Stimulated activated CD8-positive, alpha-beta memory T cell treated with anti-CD3 and anti-CD28 coated beads, Interleukin-12 subunit alpha, Interleukin-12 subunit beta, amount 100 ng/mL, for 4 hours (primary cell): ENCODE measurements at places on chromosomes 6 and 20.

- DNase-seq = no peak
Measured at GRCh38 chr6:19848465-19849029, 11.4 kb downstream of the ID4 start.

DNA sequence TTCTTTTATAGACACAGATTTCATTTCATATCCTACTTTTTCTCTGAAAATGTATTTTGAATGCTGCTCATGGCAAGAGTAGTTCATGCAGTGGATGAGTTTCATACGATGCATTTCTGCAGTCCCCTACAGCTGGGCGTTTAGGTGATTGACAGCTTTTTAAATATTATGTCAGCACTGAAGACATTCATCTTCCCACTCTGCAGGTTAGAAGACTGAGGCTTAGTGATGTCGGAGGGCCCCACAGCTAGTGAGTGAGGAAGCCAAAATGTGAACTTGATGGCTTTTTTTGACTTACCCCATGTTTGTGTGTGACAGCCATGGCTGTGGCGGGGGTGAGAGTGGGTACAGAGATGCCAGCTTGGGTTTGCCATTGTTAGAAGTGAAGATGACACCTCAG, 33.5 kb downstream of the MYH7B start:
- DNase-seq = no peak

DNA sequence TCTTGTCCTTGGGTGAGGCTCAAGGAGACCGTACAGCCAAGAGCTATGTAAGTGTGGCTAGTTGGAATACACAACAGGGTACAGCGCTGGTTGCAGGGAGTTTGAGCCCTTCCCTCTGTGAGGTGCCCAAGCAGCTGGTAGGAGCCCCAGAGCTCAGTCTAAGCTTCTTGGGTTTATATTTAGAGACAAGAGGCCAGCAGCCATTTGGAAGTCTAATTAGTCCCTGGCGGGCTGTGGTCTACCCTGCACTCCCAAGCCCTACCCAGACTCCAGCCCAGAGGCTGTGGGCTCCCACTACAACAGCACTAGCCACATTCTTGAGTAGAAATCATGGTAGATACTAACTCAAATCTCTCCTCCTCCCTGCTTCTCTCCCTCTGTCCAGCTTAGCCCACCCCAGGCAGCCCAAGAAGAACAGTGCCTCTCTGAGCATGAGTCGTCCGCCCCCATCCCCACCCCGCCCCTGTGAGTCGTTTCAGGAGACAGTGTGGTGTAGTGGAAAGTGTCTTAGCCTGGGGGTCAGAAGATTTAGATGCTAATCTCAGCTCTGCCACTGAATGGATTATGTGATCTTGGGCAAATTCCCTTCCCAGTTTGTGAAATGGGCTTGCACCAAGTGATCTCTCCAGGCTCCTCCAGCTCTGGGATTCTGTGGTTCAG, 37.8 kb downstream of the EIF2S2 start:
- DNase-seq = no peak

DNA sequence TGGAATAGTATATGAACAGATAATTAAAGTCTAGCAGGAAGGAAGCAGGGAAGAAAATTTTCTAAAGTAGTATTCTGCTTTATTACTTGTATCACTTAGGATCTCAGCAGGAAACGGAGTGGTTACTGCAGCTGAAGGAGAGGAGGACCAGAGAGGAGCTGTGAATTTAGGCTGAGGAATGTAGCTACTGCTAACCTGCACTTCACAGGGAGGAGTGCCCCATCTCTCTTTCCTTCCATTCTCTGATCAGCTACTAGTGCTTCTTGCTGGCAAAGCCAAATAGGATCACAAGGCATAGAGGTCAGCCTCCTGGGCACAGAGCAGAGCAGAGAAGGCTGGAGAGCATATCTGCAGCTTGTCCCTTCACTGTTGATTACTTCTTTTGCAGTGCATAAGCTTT, 205.3 kb upstream of the ASCC3 start:
- DNase-seq = no peak

GRCh38 chr6:151001387-151002056, 136.0 kb downstream of the MTHFD1L start:
- DNase-seq = no peak

DNA sequence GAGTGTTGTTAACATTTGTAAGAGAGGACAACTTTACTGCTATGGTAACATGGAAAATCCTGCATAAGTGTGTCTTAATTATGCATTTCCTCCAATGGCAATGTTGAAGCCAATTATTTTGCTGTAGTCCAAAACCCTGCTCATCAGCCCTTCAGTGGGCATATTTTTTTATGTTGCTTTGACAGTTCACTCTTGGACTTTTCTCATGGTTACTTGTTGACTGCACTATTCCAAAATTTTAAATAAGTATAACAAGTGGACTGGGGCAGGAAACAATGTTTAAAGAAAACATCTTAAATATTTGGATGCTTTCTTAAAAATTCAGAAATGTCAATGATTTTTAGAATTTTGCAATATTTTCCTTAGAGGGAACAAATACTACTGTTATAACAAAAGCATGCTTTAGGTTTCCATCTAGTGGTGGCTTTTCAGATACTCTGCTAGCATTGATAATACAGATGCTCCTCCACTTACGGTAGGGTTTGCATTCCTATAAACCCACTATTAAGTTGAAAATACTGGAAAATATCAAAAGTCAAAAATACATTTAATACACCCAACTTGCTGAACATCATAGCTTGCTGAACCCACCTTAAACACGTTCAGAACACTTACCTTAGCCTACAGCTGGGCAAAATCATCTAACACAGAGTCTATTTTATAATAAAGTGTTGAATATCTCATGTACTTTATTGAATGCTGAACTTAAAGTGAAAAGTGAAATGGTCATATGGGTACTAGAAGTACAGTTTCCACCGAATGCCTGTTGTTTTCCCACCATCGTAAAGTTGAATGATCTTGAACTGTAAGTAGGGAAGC, 86.4 kb downstream of the ADGRG6 start:
- no peak for DNase-seq

- no peak for DNase-seq
Measured at GRCh38 chr6:144809120-144809519, 524.0 kb downstream of the UTRN start.

- no peak for DNase-seq
Measured at GRCh38 chr20:62571669-62572344, 70.5 kb upstream of the SLCO4A1 start.

DNA sequence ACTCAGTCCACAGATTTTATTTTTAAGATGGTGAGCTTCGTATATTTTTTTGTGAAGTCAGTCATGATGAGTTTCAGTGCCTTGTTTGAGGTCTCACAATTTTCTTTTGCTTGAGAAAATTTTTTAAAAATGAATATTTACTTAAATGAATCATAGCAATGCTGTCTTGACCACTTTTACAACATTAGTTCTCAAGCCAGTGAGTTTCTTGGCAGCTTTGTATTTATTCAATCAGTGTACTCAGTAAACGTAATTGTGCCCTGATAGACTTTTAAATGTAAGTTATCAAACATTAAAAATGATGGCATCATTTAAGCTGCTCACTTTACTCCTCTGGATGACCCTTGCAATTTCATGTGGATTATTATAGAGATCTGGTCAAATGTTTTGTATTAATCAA, 261.4 kb downstream of the KHDC1L start:
- DNase-seq = no peak

DNA sequence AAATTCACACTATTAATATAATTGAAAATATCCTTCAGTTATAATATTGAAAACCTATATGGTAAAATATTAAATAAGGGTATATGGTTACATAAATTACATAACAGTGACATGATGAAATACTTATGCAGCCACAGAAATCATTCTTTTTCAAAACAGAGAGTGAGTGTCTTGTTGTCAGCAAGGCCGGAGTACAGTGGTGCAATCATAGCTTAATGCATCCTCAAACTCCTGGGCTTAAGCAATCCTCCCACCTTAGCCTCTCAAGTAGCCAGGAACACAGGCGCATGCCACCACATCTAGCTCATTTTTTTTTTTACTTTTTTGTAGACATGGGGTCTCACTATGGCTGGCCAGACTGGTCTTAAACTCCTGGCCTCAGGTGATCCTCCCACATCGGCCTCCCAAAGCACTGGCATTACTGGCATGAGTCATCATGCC, 40.4 kb downstream of the FAM8A1 start:
- no peak for DNase-seq
